ENCODE measurements at places on chromosomes 4 and X.

DNA sequence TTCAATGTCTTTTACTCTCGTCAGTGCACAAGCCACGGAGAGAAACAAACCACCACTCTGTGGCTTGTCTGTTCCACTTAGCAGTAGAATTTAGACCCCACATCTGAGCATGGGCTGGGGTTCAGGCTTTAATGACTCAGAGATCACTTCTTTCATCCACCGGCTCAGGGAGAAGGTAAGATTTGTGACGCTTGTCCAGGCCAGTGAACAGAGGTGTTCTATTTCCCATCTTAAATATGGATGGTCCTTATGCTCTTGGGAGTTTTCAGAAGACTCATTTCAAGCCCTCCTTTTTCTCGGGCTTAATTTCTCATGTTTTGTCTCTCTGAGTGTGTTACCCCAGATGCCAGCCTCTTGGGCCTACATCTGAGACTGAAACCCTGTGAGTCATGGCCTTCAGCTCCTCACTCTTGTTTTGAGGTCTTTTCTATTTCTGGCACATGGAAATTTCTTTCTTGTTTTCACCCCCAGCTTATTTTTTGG, 127.4 kb upstream of the SFRP2 start:
- H3K4me3 ChIP-seq = no peak overlapping the region
- H3K4me1 ChIP-seq = no peaks in the 10 kb centered on the region
- no peak for DNase-seq
- H3K36me3 ChIP-seq = no peaks in the 10 kb centered on the region

DNA sequence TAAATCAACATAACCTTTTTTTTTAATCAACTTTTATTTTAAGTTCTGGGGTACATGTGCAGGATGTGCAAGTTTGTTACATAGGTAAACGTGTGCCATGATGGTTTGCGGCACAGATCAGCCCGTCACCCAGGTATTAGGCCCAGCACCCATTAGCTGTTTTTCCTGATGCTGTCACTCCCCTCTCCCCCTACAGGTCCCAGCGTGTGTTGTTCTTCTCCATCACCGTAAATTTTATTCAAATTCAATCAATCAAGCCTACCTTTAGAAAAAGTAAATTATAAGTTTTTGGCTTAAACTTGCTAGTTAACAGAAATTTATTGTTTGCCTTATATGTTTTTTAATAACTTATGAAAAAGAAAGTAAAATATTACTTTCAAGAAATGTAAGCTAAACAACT, 25.9 kb downstream of the TIGD2 start:
- DNase-seq = no peak
- no peaks in the 10 kb centered on the region for H3K4me1 ChIP-seq
- no peak overlapping the region for H3K27ac ChIP-seq
- H3K36me3 ChIP-seq = no peaks in the 10 kb centered on the region

DNA sequence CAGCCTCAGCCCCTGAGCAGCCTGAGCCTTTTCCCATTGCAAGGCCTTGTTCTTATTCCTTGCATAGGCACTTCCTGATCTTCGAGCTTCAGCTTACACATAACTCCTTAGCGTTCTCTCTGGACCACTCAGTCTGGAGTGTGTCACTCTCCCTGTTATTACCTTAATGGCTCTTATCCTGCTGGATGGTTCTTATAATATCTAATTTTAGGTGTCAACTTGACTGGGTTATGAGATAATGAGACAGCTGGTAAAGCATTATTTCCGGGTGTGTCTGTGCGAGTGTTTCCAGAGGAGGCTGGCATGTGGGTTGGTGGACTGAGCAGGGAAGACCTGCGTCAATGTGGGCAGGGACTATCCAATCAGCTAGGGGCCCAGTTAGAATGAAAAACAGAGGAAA, 75.7 kb downstream of the HAUS3 start:
- no peaks in the 10 kb centered on the region for H3K4me1 ChIP-seq
- H3K27me3 ChIP-seq = no peaks in the 10 kb centered on the region
- H3K36me3 ChIP-seq = peaks cover 3% of the 10 kb centered on the region
- no peak overlapping the region for H3K4me3 ChIP-seq
- DNase-seq = no peak
- no peak overlapping the region for H3K27ac ChIP-seq

DNA sequence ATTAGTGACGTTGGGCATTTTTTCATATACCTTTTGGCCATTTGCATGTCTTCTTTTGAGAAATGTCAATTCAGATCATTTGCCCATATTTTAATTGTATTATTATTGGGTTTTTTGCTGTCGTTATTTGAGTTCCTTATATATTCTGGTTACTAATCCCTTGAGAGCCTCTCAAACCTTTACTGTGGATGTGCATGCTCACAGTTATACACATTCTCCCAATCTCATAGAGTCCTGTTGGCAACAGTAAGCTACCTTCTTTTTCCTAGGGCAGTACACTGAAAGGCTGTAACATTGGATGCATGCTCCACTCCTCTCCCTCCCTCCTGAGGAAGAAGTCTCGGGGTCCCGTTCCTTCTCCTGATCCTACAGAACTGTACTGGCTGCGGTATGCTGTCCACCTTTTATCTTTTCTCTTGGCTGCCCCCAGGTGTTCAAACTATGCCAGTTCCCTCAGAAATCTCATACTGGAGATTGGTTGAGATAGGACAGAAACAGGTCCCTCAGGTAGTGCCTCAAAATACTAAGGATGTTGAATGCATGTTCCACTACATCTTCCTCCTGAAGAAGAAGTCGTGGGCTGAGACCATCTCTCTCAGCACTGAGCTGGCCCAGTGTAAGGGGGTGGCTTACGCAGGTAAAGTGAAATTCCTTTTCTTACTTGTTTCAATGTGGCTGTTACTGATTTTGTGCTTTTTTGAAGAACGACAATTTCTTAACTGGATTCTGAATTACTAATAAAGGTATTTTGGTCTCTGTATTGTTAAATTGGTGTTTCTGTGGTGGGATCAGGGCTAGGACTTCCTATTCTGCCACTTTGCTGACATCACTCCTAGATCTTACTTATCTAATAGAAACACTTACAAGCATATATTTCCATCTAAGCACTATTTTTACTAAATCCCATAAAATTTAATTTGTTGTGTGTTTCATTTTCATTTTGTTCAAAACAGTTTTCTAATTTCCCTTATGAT, 145.4 kb upstream of the HUWE1 start:
- no peaks in the 10 kb centered on the region for H3K4me1 ChIP-seq
- DNase-seq = no peak
- no peaks in the 10 kb centered on the region for H3K36me3 ChIP-seq
- no peaks in the 10 kb centered on the region for H3K27me3 ChIP-seq
- H3K27ac ChIP-seq = no peak overlapping the region

GRCh38 chr4:79959652-79960051, 113.4 kb downstream of the ANTXR2 start:
- H3K4me1 ChIP-seq = no peaks in the 10 kb centered on the region
- H3K27ac ChIP-seq = no peak overlapping the region
- H3K4me3 ChIP-seq = no peak overlapping the region
- no peaks in the 10 kb centered on the region for H3K27me3 ChIP-seq

DNA sequence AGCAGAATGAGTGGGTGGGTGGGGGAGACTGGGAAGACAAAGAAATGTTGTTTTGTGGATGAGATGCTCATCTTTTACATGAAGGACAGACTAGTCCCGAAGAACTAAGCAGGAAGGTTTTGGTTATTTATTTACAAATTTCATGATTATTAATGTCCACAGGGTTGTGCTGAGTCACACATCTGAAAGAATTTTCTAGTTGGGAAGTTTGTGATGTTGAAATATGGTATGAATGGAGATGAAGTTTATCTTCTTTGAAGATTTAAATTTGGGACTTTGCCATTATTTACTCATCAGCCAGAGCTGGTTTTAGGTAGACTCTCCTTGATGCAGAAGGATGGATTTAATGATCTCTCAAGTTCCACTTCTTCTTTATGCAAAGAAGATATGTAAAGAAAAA, 75.5 kb downstream of the MOSPD2 start:
- no peak overlapping the region for H3K4me3 ChIP-seq
- no peaks in the 10 kb centered on the region for H3K36me3 ChIP-seq
- H3K27ac ChIP-seq = no peak overlapping the region
- H3K4me1 ChIP-seq = no peaks in the 10 kb centered on the region
- no peaks in the 10 kb centered on the region for H3K27me3 ChIP-seq
